Inflammatory macrophage treated with lipopolysaccharide for 4 hours (primary cell): ENCODE measurements at places on chromosomes 16 and 17.
A peak's percentile ranks its signal among the peaks of the same experiment; 100 is the strongest.

GRCh38 chr17:46072998-46073397 is 73.9 kb downstream of the STH start:
- no peak for DNase-seq

- DNase-seq: no peak
Observed at GRCh38 chr17:17792037-17792550, 44.7 kb downstream of the SREBF1 start.

- DNase-seq: no peak
Observed at GRCh38 chr17:13087802-13088201, 70.0 kb upstream of the ELAC2 start.

GRCh38 chr17:49861150-49861884 is 13.4 kb upstream of the TAC4 start:
- DNase-seq: peak; percentile 31

GRCh38 chr16:79381603-79382042 is 218.9 kb downstream of the MAF start:
- DNase-seq: peak; percentile 30

DNA sequence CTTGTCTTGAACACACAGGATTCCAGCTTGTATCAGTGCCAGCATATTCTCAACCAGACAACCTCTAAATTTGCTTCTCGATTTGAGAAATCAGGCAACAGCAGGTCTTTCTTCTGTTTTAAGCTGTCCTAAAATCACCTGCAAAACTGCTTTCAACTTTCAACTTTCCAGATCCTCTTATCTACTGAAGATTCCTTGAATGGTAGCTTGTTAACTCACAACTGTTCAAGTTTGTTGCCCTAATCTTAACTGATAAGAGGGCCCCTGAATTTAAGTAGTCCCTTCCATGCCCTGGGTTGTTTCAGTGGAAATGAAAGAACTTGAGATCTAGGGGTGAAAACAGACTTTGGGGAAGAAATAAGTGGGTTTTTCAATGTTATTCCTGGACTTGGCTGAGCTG is 57.2 kb downstream of the CHD9 start:
- DNase-seq: no peak

DNA sequence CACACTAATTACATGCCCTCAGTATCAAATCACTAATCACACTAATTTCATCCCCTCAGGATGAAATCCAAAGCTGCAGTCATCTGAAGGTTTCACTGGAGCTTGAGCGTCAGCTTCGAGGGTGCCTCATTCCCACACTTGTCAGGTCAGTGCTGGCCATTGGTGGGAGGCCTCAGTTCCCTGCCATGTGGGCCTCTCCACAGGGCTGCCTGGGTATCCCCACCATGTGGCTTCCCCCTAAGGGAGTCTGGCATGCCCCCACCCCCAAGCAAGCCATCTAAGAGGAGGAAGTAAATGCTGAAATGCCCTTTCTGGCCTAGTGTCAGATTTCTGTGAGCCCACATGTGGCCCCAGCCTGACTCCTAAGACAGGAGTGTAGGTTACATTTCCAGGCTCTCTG is 78.6 kb upstream of the CDH5 start:
- no peak for DNase-seq
